Activated naive CD4-positive, alpha-beta T cell treated with anti-CD3 and anti-CD28 coated beads, Interleukin-2, amount 10 ng/mL, durations not matched to agents 7 days and 5 days (primary cell): ENCODE measurements at places on chromosomes 3 and 15.

GRCh38 chr3:179840985-179841384 lies 188.1 kb downstream of the USP13 start:
- no peak for DNase-seq

- DNase-seq: no peak
Measured at GRCh38 chr15:74573987-74574386, 33.0 kb downstream of the ARID3B start.

DNA sequence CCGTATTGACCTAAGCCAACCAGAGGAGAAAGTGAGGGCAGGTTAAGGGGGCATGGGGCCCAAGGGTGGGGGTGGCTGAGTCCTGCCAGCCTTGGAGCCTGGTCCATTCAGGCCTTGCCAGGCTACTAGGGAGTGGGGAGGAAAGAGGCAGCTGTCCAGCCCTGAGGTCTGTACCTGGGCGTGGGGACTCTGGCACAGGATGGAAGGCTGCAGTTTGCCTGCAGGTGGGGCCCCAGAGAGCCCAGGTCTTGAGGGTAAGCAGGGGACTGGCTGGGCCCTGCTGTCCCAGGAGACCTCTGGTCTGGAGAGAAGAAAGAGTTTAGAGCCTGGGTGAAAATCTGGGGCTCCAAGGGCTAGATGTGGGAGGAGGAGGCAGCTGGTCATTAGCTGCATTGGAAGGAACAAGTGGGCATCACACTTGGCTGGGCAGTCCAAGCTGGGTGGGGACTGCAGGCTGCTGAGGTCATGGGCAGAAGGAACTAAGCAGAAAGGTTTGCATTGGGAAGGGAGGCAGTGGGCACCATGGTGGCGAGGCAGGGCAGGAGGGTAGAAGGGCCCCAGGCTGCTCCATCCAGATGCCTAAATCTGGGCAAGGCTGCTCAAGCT lies 108.4 kb downstream of the OXNAD1 start:
- DNase-seq: no peak

DNA sequence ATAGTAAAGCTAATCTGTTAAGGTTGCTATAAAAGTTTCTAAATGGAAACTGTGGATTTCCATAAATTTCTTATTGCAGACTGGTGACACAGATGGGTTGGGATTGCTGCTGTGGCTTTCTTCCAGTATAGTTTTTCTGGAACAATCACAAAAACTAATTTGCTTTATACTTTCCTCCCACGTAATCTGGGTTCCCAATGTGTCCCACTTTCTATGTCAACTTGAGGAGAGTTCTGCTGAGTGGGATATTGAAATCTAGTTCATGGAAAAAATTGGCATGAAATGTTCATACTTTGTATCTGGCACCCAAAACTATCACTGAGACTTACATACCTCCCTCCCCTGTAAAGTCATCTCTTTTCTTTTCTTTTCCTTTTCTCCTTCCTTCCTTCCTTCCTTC lies 126.8 kb downstream of the TGFBR2 start:
- DNase-seq: no peak

GRCh38 chr15:47506329-47507100 lies 210.8 kb upstream of the SEMA6D start:
- no peak for DNase-seq

DNA sequence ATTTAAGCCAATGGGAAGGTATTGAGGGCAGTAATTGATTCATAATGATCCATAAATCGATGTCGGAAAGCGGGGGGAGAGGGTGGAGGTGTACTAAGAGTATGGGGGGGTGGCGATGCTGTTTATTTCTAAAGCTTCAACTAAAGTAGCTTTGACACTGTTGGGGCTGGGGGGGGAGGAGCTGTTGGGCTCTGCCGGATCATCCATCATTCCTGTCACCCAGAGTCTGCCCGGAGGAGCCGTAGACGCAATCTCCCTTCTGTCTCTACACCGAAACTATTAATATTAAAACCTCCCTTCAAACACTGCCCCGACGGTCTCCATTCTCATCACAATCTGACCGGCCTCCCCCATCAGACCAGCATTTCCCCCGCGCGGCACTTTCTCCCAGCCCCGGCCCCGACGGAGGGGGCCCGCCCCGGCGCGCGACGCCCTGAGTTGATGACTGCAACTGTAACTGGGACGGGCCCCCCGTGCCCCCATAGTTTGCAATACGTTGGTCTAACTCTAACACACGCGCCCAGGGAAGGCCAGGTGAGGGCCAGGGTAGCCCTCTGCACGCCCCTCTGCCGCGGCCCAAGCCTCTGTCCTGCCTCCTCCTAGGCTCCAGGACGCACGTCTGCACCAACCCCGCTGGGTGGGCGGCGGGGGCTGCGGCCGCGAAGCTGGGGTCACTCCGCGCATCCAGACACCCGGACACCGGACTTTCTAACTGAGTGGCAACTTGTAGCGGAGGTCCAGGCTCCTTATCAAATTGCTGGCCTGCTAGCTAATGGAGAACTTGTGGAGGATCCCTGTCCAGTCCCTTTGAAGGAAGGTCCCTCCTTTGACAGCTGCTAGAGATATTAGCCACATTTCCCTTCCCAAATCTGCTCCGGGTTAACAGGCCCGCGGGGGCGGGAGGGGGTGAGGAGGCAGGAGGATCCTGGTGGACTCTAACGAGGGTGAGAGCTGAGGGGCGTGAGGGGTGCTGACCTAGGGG lies 212.0 kb downstream of the MEIS2 start:
- no peak for DNase-seq

GRCh38 chr3:158802409-158803268 lies 785 bp downstream of the MFSD1 start:
- no peak for DNase-seq

- DNase-seq: no peak
Measured at GRCh38 chr3:188274249-188274915, 120.4 kb downstream of the LPP start.
